ENCODE measurements at places on chromosomes 16 and 17.

- DNase-seq, result peak; percentile 41
Observed at GRCh38 chr16:67723151-67723910, 4.2 kb upstream of the GFOD2 start.

DNA sequence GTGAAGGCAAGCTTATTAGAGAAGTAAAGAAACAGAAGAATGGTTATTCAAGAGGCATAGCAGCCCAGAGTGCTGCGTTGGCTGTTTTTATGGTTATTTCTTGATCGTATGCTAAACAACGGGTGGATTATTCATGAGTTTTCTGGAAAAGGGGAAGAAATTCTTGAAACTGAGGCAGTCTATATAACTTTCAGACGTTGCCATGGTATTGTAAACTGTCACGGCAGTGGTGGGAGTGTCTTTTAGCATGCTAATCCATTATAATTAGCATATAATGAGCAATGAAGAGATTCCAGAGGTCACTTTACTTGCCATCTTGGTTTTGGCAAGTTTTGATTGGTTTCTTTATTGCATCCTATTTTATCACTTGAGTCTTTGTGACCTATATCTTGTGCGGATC, 17.4 kb upstream of the MILR1 start:
- DNase-seq, result no peak

DNA sequence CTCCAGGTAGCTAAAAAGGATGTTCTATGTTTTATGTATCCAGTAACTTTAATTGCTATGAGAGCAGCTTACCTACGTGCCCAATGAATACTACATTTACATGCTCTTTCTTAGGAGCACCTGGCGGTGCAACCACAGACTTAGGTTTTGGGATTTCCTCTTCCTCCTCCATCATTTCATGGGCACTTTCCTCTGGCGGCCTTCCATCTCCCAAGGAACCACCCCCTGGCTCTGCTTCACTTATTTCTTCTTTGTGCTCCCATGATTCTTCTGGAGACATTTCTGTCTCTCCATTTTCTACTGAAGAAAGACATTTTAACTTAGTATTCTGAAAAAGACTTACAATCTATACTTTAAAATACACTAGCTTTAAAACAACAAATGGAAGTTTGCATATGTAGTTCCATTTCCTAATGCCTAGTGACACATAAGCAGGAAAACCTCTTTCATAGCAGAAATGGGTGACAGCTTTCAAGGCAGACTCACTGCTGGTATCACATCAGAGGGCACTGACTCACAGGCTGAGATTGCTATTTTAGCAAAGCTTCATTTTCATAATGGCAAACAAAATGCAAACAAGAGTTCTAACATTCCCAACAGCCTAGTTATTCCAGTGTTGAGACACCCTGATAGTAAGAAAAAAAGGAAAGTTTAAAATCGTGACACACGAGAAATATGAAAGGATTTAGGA, 19.1 kb downstream of the GSPT1 start:
- peak; percentile 54 for DNase-seq

- no peak for DNase-seq
Observed at GRCh38 chr16:30429418-30429677, 482 bp downstream of the DCTPP1 start.

GRCh38 chr17:21345236-21345635, 30.9 kb upstream of the KCNJ12 start:
- DNase-seq, result no peak

GRCh38 chr17:78040440-78041385, 82.2 kb downstream of the TNRC6C start:
- DNase-seq, result peak; percentile 42

GRCh38 chr16:26709175-26709574, 357.6 kb upstream of the C16orf82 start:
- DNase-seq, result no peak

DNA sequence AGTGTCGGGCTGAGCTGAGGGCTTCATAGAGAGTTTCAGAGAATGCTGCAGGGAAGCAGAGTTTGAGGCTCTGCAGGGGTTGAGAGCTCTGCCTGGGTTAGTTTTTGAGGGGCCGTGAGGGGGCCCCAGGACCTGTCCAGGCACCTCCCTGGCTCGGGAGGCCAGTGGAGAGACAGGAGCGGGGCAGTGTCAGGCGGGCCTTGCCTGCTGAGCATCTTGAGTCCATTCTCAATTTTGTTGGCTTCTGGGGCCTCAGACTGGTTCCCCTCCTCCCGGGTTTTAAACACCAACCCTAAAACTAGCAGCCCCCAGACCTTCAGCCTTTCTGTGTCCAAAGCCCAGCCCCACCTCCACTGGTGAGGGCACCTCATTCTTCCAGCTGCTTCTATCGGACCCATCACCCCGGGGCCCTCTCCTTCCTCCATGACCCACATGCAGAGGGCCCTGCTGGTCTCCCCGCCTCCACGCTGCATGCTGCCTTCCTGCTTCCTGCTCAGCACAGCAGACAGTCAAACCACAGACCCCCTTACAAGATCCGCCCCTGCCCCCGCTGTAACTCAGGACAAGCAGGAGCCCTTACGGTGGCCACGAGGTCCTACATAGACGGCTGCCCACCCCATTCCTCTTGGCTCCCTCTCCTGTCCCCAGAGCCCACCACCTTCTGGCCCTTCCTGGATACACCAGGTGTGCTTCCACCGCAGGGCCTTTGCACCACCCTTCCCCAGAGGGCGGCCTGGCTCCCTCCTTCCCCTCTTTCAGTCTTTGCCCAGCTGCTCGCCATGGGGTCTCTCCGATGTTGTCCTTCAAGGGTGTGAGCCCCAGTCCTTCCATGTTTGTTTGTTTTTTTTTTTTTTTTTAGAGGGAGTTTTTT, 3.8 kb downstream of the RNF213 start:
- DNase-seq, result no peak

DNA sequence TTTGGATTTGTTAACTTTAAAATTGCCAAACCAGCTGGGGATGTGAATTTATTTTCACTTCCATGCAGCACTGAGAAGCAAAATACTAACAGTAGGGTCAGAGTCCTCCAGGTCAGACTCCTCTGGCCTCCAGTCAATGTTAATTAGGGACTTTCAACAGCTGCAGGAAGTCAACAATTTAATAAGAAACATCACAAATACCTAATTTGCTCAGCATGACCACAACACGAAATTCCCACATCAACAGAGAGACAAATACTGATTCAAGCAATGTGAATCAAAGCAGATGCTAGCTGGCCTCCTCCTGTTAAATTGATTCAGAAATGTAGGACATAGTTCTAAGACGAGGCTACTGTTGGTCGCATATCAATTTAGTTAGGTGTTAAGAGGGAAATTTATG, 111.7 kb downstream of the ABCA8 start:
- DNase-seq, result no peak

- DNase-seq, result peak; percentile 25
Observed at GRCh38 chr17:82287868-82288801, 14.6 kb upstream of the CSNK1D start.

GRCh38 chr17:60535382-60536279, 9.6 kb upstream of the APPBP2 start:
- peak; percentile 53 for DNase-seq

DNA sequence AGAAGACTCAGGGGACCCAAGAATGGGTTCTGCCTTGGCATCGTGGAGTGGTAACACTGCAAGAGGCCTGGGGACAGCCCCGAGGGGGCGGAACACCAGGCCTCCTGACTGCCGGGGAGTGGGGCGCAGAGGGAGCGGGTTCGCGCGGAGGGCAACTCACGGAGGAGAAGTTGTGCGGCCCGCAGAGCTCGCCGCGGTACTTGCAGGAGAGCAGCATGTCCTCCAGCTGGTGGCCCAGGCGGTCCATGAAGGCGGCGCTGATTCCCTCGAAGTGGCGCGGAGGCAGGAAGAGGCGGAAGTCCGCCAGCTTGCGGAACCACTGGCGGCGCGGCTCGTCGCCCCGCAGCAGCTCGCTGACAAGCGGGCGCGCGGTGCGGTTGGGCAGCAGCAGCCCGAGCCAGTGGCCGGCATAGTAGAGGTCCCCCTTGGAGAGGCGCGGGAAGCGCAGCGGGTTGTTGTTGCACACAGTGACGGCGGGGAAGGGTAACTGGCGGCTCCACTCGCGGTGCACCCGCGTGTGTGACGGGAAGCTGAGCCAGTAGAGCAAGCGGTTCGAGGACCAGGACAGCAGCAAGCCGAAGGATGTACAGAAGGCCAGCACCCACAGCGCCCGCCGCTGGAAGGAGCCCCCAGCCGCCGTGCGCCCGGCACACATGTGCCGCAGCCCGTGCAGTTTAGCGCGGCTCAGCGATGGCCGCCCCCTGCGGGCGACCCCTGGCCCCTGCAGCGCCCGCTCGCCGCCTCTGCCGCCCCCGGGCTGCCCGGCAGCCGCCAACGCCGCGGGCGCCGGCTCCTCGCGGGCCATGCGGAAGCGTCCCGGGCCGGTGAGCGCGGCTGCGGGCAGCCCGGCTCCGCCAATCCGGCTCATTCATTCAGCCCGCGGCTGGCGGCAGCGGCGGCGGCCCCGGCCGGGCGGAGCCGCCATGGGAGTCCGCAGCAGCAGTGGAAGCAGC, 1.6 kb downstream of the ASIC2 start:
- DNase-seq, result peak; percentile 4

DNA sequence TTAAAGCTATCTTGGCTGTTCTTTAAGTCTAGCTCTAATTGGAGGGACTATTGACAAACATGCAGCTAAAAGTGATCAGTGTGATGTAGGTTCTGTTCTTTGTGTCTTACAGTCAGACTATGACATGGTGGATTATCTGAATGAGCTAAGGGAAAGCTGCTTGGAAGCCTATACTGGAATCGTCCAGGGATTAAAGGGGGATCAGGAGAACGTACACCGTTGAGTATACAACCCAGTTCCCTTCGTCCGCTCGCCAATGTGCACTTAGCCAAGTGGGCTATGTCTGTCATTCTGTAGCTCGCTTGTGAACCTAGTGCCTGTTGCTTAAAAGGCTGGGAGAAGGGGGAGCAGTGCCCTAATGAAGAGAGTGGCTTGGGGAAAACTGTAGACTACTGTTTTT, 15.8 kb upstream of the TBKBP1 start:
- DNase-seq, result no peak

GRCh38 chr16:5010576-5011329, 23.0 kb downstream of the NAGPA start:
- no peak for DNase-seq

DNA sequence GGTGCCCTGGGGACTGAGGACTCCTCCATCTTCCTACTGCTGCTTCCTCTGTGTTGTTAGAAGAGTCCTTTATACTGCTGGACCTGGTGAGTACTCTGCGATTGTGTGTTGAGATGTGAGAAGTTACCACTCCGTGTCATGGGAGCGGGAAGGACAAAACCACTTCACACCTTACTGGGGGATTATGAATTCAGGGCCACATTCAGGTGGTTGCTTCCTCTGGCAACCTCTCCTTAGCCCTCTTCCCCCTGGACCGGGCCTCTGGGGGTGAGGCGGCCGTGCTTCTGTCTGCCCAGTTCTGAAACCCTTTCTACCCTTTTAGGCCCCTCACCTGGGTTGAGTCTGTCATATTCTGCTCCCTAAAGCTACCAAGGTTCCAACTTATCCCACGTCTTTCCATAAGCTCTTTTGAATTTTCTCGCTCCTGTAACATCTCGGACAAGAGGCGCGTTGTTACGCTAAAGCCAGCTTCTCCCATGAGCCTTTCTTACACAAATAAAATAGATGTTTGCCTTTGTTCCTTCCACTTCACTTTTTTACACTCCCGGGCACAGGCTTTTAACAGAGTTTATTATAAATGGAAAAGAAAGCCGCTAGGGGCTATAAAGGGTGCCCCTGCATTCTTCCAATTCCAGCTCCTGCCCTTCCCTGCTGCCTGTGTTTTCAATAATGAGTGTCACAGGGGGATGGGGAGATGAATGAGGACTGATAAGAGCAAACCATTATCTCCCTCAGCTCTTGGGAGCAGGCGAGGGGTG, 20.7 kb upstream of the CDH13 start:
- no peak for DNase-seq

DNA sequence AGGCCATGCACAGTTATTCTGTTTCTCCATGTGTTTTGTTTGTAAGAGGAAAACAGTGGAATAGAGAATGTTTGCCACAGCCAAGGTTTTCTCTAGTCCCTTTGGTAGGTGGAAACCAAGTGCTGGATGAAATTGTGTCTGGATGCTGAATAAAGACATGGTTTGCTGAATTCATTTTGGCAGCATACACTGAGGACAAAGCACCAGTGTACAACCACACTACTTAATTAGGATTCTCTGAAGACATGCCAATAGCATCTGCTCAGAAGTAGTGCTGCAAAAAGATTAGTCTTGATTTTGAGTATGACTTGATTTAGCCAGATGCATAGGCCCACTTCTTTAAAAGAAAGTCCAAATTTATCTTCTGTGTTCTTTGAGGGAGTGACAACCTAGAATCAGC, 230.5 kb upstream of the CACNG5 start:
- DNase-seq, result no peak

GRCh38 chr16:65781363-65781762, 585.1 kb upstream of the CDH5 start:
- DNase-seq, result no peak

- DNase-seq, result peak; percentile 52
Observed at GRCh38 chr17:27319541-27320221, 25.8 kb downstream of the WSB1 start.

DNA sequence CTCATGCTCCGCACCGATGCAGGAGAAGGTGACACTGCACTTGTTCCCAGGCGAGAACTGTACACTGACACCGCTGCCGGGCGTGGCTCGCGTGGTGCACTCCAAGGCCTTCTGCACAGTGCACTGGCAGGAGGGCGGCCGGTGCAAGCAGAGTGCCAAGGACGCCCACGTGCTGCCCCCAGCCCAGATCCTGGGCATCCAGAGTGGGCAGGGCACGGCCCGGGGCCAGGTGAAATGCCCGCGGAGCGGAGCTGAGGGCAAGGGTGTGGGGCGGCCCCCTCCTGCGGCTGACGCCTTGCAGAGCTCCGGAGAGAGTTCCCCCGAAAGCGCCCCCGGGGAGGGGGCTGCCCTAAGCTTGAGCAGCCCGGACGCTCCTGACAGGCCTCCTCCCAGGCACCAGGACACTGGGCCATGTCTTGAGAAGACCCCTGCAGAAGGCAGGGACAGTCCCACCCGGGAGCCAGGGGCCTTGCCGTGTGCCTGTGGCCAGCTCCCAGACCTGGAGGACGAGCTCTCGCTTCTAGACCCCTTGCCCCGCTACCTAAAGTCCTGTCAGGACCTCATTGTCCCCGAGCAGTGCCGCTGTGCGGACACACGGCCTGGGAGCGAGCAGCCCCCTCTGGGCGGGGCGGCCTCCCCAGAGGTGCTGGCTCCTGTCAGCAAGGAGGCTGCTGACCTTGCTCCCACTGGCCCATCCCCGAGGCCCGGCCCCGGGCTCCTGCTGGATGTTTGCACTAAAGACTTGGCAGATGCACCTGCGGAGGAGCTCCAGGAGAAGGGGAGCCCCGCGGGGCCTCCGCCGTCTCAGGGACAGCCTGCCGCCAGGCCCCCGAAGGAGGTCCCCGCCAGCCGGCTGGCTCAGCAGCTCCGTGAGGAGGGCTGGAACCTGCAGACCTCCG, 21.9 kb upstream of the JPT2 start:
- no peak for DNase-seq
